ENCODE measurements at places on chromosomes 13 and 19. TPM values are rescaled to one million over a fixed set of nuclear protein-coding genes. Genes with fewer than 3 reads are reported as not detected.

The JOSD2 gene
- 18.8 TPM for total RNA-seq

The B3GNT8 gene
- total RNA-seq = 8.0 TPM

The MYH14 gene
- 33.0 TPM for total RNA-seq

The ANGPTL8 gene
- 2.6 TPM for total RNA-seq

The KCNN1 gene
- 5.7 TPM for total RNA-seq

The OVOL3 gene
- total RNA-seq = not detected

The GAPDHS gene
- not detected for total RNA-seq

The UHRF1 gene
- 29.1 TPM for total RNA-seq
